ENCODE measurements at places on chromosomes 2 and 18.

- no peak for DNase-seq
Measured at GRCh38 chr18:32157580-32157979, 32.3 kb upstream of the MEP1B start.

- DNase-seq: no peak
Measured at GRCh38 chr2:38496927-38497669, 105.6 kb downstream of the HNRNPLL start.

GRCh38 chr2:216571178-216571908 lies 61.9 kb upstream of the IGFBP2 start:
- no peak for DNase-seq

GRCh38 chr2:95300450-95300849 lies 3.3 kb downstream of the KCNIP3 start:
- no peak for DNase-seq

- no peak for DNase-seq
Measured at GRCh38 chr2:64978514-64979268, 10.5 kb upstream of the SLC1A4 start.

All from left forelimb (tissue), 1 donor.